ENCODE measurements at places on chromosomes 2 and 18. TPM values are rescaled to one million over a fixed set of nuclear protein-coding genes. Genes with fewer than 3 reads are reported as not detected.

GRCh38 chr2:31304816-31305215 lies 70.9 kb downstream of the EHD3 start:
- H3K36me3 ChIP-seq: no peaks in the 10 kb centered on the region
- DNase-seq: no peak
- H3K27me3 ChIP-seq: no peaks in the 10 kb centered on the region
- H3K4me1 ChIP-seq: peaks cover 9% of the 10 kb centered on the region
- no peak overlapping the region for H3K4me3 ChIP-seq

GRCh38 chr2:148565272-148565894 lies 79.2 kb upstream of the EPC2 start:
- no peak overlapping the region for H3K4me3 ChIP-seq
- no peaks in the 10 kb centered on the region for H3K27me3 ChIP-seq
- no peaks in the 10 kb centered on the region for H3K4me1 ChIP-seq
- no peak for DNase-seq
- no peaks in the 10 kb centered on the region for H3K36me3 ChIP-seq
- H3K27ac ChIP-seq: no peak overlapping the region

DNA sequence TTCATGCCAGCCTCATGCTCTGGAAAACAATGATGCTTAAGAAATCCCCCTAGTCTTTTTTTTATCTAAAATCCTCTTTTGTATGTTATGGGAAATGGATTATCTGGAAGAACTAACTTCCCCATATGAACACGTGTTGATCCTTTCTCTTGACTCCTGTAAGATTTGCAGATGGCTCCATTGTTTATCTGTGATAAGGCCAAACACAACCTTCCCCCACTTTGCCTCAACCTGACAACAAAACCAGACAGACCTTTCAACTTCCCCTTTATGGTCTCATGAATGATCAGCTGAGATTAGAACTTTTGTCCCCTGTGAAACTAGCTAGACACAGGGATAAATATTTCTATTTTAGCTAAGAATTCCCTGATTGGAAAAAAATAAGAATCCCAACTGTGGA lies 828.0 kb upstream of the CDH2 start:
- H3K4me1 ChIP-seq: peaks cover 6% of the 10 kb centered on the region
- no peak overlapping the region for H3K4me3 ChIP-seq
- H3K27me3 ChIP-seq: no peaks in the 10 kb centered on the region
- no peak overlapping the region for H3K27ac ChIP-seq

ABCG8 gene
- 0.16 TPM for polyA plus RNA-seq
